ENCODE measurements at places on chromosomes 1 and 21.

DNA sequence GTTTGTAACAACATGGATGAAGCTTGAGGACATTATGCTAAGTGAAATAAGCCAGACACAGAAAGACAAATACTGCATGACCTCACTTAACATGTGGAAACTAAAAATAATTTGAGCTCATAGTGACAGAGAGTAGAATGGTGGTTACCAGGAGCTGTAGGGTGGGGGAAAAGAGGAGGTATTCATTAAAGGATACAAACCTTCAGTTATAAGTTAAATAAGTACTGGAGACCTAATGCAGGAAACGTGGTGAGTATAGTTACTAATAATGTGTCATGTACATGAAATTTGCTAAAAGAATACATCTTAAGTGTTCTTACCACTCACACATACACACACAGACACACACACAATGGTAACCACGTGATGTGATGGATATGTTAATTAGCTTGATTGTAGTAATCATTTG lies 86.7 kb downstream of the NGF start:
- no peak for DNase-seq

DNA sequence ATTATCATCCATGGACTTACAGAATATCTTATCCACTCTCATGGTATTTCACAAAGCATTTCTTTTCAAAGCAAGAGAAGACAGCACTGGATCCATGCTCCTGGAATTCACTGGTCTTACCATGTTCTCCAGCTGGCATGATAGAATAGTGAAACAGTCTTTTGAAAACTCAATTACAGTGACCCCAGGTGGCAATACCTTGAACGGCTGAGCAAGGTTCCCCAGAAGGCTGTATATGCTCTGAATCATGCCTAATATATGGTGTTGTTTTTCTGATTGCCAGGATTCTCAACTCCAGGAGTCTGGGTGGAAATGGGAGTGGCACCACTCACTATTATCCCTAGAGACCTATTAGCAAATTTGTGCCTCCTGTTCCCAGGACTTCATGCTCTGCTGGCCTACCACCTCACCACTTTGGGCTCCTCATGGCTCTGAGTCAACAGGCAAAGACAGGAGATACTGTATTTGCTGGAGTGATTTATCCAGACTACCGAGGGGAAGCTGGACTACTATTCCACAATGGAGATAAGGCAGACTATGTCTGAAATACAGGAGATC lies 87.6 kb downstream of the CATSPERE start:
- no peak for DNase-seq

DNA sequence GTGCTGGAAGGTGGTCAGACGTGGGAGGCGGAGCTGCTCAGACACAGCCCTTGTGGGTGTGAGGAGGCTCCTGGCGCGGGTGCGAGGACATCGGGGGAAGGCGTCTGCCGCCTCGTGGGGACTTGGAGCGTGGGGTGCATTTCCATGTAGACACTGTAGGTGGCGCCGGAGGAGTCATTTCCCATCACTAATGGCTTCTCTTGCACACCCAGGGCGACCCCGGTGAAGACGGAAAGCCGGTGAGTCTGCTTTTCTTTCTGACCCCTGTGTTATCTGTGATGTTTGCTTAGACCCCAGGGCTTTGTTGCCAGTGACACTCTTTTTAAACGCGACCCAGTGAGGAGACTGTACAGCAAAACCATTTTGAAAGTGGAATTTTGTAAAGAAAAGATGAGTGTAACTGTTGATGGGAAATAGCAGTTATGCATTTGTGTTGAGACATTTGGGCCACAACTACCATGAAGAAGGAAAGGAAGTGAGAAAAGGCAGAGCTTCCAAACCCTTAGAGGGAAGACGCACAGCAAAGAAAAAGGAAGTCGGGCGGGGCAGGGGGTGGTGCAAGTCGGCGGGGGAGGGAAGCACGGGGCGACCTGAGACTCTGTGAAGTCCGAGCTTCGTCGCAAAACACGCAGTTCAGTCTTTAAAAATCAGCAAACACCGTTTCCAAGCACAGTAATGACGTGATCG lies 64.0 kb downstream of the SLC19A1 start:
- DNase-seq = peak; percentile 78

DNA sequence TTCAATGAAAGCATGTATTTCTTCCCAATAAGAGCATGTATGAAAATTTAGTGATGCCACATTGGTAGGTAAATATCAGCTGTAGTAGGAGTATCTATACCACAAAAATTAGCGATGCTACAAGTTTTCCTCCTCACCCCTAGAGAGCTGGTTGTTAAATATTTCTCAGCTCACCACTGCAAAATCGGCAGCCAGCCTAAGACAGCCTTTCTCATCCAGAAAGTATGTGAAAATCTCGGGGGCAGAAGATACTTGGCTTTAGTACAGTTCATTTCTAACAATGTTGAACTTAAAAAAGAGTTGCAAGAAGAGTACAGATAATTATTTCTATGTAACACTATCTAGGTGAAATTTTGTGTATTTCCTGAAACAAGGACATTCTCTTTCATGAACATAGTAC lies 235.4 kb downstream of the TPR start:
- no peak for DNase-seq

- DNase-seq = no peak
These were observed 33.0 kb downstream of the MAST2 start for GRCh38 chr1:45836451-45836850.

GRCh38 chr1:160353223-160353622 lies 10.0 kb downstream of the NCSTN start:
- DNase-seq = no peak

GRCh38 chr1:206880314-206880713 lies 14.9 kb downstream of the IL20 start:
- no peak for DNase-seq

DNA sequence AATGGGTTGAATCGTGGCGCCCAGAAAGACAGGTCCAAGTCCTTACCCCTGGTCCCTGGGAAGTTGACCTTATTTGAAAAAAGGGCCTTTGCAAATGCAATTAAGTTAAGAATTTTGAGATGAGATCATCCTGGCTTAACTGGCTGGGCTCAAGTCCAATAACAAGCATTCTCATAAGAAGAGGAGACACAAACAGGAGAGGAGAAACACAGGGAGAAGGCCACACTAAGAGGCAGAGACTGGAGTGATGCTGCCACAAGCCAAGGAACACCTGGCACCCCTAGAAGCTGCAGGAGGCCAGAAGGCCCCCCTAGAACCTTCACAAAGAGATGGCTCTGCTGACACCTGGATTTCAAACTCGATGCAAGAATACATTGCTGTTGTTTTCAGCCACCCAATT lies 44.6 kb downstream of the PDPN start:
- DNase-seq = no peak

DNA sequence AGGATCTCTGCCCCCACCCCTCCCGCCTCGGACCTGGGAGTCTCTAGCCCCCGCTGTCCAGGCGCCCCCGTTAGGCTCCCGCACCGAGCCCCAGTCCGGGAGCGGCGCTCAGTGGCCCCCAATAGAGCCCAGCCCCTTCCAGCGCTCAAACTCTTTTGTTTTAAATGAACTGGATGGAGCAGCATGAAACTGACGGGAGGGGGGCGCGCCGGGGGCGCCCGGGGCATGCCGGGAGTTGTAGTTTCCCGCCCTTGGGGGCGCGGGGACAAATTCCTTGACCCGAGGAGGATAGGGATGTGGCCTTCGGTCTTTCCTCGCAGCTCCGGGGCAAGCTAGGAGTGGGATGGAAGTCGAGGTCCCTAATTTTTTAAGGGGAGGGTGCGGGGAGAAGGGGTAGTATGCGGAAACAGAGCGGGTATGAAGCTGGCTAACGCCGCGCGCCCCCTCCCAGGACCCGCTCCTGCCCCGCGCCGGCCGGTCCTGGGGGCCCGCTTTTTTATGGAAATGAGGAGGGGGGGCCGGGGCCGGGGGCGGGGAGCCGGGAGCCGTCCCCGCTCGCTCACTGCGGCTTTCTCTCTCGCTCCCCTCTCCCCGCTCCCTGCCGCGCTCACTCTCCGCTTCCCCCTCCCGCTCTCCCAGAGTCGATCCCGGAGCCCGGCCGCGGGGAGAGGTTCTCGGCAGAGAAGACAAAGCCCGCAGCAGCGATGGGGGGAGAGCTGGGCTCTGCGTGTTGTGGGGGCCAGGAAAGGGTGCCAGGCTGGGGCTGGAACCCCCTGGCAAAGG lies at the start of gene MEX3A:
Gene MEX3A (minus strand): TSS at position 157 of the 783 bp plus-strand sequence. CDS start 467 bp downstream, outside the sequence.
- DNase-seq = peak; percentile 96

- DNase-seq = no peak
These were observed 34.6 kb downstream of the RUNX1 start for GRCh38 chr21:35014302-35015041.

GRCh38 chr1:214453109-214453722 lies 98.2 kb downstream of the PTPN14 start:
- no peak for DNase-seq

DNA sequence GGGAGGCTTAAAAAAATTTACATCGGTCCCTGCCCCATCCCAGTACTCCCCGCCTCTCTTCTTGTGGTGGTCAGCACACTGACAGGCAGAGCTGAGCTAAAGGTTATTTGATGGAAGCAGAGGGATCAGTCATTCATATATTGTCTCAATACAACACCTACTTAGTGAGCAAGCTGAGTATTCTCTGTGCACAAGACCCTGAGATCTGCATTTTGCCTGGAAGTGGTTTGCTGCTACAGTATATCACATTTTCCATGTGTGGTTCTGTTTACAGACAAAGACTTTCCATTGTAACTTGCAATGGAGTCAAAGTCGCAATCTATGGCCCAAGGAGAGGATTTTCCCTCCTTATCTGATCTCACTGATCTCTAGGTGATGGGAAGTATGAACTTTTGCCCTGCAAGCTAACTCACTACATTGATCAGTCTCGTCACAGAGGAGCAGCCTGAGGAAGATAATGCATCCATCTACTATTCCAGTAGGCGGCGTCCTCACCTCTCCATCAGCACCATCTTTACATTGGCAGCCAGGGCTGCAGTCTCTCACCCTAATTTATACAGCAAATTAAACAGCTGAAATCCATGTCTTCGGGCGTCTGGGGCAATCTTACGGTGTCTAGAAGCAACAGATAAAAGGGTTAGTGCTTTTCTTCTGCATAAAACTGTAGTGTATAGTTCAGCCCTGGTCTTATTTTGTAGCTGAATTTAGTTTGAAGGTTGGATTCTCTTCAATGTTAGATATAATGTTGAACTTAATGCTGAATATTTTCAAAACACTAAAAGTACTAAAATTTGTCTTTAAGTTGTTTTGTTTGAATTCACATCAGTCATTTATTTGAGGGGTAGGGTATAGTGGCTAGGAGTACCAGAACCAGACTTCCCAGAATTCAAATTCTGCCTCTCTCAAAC lies 3.2 kb upstream of the TRAF5 start:
- peak; percentile 62 for DNase-seq

GRCh38 chr1:30474818-30475200 lies 248.6 kb downstream of the MATN1 start:
- DNase-seq = no peak

DNA sequence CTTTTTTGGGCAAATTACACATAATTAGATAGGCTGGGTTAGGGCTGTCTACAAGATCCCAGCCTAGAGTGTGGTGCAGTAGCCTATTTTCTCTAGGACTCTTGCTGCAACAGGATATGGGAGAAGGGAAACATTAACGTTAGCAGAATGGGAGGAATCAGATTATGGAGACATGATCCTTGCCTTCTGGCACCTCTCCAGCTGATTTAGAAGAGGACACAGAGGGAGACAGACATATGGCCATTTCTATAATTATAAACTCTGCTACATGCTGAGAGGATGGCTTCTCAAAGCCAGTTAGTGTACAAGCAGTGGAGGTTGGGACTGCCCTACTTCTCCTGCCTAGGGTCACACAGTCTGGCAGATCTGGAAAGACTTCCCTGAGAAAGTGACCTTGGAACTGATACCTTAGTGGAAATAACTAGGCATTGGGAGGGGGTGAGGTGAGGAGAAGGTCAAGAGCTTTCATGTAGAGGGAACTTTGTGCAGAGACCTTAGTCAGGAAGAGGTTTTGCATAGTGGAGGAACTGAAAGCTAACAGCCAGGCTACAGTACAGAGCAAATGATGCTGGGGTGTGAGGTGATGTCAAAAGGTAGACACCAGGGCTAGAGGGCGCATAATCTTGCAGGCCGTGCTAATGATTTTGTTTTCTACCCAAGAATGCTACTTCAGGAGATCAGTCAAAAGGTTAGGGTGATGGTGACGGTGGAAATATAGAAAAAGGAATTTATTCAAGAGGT lies 1.2 kb upstream of the CD1D start:
- no peak for DNase-seq

- DNase-seq = no peak
These were observed 7.5 kb downstream of the MDM4 start for GRCh38 chr1:204523605-204524215.

DNA sequence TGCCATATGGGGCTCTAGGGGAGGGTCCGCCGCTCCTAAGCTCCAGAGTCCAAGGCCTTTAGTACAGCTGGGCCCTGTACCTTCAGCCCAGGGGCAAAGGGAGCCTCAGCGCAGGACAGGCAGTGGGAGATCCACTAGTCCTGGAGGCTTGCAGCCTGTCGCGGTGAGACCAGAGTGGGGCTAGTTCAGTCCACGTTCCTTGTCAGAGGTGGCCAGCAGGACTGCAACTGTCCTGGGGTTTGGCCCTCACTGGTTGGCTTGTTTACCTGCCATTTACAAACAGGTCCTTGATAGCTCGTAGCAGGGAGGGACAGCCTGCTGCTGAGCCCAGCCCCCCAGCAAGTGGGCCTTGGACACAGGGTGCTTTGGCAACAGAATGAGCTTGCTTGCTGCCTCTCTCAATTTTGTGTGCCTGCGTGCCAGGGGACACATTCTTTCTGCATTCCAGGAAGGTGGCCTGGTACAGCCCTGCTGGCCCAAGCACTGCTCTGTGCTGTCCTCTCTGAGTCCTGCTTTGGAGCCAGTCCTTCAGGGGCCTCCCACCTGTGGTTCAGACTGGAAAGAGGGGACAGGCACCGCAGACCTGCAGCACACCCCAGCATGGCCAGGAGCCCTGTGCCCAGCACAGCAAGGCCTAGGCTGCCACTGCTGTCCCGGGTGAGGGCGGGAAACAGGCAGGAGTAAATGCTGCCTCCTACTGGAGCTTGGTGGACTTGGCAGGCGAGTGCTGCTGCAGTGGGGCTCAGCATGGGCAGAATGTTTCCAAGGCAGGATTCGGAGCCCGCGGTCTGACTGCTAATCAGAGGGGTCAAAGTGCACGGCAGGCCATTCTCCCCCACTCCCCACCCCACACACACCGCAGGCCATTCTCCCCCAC lies 15.2 kb downstream of the H6PD start:
- peak; percentile 75 for DNase-seq

Measured in 8988T (cell line).